Hindlimb muscle (tissue), 1 donor: ENCODE measurements at places on chromosomes 5 and 9.

- DNase-seq, result no peak
Observed at GRCh38 chr5:144267961-144268513, 97.4 kb downstream of the KCTD16 start.

GRCh38 chr5:54062958-54063357 is 247.4 kb downstream of the ARL15 start:
- no peak for DNase-seq

DNA sequence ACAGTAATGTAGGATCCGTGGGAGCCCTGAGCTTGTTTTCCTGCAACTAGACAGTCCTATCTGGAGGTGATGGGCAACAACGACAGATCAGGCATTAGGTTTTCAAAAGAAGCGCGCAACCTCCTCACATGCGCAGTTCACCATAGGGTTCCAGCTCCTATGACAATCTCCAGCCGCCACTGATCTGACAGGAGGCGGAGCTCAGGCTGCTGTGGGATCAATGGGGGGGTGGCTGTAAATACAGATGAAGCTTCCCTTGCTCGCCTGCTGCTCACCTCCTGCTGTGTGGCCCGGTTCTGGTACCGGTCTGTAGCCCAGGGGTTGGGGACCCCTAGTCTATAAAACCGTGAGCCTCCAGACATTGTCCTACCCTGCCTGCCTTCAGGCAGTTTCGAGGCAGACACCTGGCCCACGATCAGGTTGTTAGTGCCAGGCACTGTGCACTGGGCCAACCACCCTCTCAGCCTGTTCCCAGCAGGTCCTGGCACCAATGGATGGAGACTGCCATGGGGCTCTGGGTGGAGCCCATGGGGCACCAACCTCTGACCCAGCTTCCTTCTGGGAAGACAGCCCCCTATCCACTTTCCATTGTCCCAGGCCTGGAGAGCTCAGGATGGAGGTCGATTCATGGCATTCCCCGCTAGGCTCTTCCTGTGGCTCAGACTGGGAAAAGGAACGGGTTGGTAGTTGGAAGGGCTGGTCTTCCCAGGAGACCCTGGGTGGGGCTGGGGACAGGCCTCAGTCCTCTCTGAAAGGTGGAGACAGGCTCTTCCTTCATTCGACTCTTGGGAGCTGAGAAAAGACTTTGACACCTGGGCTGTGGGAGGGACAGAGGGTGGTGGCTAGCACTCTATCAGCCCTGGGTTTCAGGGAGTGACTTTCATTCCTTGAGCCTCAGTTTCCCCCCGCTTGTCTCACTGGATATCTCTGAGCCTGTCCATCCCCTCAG is 1.7 kb downstream of the ENDOG start:
- DNase-seq, result no peak

DNA sequence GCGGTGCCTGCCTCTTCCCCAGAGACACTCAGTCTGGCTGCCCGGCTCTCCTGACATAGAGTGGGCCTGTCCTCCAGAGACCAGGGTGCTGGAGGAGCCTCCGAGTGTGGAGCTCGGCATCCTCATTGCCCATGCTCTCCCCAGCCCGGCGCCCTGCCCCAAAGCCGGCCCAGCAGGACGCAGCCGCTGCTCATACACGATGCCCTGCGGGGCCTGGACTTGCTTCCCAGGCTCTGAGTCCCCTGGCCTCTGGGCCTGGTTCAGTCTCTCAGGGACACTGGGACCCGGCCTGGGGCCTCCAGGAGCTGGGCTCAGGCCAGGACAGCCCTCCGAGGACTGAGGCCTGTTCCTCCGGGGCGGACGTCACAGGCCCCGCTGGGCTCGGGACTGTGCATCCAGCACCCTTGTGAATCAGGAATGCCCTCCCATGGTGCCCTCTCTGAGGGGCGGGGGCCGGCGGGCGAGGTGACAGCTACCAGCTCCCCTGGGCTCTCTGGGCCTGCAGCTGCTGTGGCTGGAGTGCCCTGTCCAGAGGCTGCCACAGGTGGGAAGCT is 23.2 kb downstream of the TPPP start:
- DNase-seq, result no peak

GRCh38 chr5:157523976-157524375 is 51.6 kb downstream of the ADAM19 start:
- DNase-seq, result no peak

DNA sequence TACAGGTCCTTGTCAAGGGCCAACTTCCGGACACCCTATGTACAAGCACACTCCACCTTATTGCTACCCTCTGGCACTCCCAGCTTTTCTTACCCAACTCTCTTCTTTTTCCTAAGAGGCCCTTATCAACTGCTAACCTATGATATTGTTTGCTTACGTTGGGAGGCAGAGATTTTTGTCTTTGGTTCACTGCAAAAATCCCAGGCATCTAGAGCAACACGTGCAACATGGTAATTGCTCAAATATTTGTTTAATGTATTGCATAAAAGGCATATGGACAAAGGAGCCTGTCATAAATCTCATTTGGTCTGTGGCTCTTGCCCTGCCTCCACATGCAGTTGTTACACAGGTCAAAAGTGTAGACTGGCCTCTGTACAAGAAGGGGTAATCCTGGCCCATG is 35.8 kb upstream of the ATP10B start:
- DNase-seq, result no peak

DNA sequence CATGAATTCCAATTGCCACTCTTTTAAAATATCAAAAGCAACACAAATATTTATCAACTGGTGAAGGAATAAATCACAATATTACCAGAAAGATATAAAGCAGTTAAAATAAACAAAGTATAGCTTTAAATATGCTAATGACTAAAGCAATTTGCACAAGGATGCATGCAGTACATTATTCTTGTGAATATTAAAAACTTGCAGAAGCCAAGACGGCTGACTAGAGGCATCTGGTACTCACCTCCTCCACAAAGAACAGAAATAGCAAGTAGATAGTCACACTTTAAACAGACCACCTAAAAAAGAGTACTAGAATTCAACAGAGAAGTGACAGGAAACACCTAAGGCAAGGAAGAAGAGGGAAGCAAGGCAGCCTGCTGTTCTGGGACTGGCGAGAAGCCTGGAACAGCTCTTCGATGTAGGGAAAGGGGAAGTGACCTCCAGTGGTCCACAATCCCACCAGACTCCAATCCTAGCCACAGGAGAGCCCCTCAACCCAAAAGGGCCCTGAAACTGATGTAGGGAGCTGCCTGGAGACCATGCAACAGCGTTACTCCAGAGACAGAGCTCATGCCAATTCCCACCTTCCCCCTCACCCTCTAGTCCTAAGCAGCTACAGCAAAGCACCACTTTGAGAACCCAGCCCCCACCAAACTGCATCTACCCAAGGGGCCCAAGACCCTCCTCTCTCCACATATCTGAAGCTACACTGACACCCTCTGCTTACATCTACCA is 86.3 kb downstream of the LPAR1 start:
- DNase-seq, result no peak

DNA sequence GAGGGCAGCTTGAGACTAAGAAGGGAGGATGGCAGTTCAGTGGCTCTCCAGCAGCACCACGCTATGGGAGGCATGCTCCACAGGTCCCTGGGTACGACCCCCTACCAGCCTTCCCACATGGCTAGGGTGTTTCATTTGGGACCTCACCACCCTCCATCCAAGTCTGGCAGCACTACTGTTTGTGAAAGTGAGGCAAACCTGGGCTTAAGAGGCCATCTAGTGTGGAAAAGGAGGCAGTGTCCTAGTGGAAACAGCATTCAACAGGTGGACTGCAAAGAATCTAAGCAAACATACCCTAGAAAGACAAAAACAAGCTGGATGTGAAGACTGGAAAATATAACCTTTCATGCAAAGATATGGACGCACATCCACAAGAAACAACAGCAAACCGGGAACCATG is 4.8 kb upstream of the C5orf47 start:
- DNase-seq, result no peak

GRCh38 chr5:166281433-166281832 is 2010.0 kb upstream of the WWC1 start:
- DNase-seq, result no peak

GRCh38 chr5:16005225-16005624 is 174.4 kb downstream of the MARCHF11 start:
- no peak for DNase-seq

DNA sequence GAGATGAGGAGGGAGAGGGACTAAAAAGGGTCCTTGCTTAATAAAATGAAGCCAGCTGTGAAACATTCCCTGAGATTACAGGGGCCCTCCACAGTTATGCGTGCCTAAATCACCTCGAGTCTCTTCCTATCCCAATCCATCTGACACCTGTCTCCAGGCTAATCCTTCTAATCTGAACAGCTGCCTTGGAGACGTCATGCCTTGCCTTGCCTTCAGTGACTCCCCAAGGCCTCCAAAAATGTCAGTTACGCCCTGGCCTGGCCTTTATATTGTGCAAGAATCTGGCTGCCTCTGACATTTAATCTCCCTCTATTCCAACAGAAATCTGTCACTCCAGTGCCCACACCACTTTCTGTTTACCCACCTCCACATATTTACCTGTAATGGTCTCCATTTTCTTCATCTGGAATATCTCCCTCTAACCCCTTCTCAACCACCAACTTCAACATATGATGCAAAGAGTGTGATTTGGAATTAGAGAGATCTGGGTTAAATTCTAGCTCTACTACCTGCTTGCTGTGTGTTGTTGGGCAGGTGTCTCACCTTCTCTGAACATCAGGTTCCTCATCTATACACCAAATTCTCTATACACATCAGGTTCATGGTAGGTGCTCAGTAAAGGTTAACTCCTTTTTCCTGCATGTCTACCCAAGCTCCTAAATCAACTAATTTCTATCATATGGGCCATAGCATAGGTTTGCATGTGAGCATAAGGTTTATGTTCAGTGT is 57.9 kb downstream of the PTCD2 start:
- DNase-seq, result peak; percentile 61

DNA sequence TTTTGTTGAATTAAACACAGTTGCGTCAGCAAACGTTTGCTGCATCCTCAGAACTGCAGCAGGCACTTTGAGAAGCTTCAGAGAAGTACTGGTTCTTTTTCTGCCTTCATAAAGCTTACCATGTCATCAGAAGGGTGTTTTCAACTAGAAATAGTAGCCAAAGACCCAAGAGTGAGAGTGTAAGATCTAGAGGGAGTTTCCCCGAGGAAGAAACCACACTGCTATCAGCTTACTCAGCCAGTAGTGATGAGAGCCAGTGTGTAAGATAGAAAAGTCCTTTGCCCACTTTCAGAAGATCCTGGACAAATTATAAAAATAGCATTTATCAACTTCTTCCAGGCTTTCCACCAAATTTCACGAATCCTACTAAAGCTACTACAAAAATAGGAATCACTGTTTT is 154.5 kb downstream of the PAPPA start:
- DNase-seq, result no peak

DNA sequence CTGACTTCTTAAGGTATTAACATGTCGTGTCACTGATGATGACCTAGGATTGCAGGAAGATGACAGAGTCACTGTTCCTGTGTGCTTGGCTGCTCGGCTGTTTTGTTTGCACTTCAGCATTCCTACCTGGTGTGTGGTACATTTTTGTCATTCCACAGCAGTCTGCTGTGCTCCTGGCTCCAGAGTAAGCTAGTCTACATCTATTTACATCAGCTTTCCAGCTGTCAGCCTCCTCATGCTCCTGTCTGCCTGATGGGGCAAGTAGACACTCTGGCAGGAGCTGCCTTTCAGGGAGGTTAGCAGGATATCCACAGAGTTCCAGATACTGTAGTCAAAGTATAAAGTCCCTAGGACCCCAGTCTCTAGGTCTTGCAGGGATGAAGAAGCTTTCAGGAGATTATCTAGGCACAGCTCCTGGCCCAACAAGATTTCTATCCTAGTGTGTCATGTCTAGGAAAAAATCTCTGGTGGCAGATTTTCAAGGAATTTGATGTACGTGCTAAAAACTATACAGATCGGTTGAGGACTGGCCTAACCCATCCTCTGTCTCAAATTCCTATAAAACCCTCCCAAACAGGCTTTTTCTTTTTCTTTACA is 28.4 kb downstream of the RUSC2 start:
- no peak for DNase-seq

GRCh38 chr5:172910828-172911627 is 48.2 kb upstream of the RPL26L1 start:
- no peak for DNase-seq

GRCh38 chr5:24703934-24704333 is 59.2 kb upstream of the CDH10 start:
- no peak for DNase-seq

- DNase-seq, result no peak
Observed at GRCh38 chr5:74152136-74152535, 488.4 kb downstream of the ENC1 start.

DNA sequence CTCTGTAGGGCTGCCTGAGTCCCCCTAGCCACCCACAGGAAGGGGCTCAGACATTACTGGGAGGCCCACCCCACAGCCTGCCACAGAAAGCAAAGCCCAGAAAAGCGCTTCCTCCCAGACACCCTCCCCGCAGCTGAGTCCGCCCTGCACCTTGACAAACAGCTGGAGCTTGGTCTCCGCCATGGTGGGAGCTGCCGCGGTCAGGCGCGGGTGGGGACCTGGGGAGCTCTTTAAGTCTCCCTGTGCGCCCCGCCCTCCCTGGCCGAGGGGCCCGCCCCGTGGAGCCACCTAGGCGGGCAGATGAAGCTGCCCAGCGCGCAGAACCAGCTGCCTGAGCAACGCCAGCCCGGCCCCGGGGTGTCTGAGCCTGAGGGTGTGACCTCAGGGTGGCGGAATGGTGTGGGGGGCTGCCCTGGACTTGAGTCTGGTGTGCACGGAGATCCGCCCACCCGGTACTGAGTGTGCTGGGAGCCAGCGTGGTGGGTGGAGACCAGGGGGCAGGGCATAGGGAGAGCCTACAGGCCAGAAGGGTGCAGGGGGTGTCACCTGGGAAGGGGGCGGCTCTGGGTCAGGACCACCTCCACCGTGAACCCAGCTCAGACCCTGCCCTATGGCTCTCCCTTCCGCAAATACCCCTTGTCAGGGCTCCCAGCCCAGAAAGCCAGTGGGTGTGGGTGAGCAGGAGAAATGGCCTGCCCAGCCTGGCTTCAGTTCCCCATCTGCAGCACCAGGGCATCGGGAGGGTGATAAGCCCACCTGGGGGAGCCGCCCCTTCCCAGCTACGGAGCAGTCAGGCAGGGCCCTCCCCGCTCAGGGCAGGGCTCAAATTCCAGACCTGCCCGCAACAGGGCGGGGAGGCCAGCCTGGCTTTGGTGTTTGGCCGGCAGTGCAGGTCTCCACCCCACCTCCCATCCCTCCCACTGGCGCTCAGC is at the start of gene CLIC3:
Gene CLIC3 (minus strand): TSS at position 208 of the 932 bp plus-strand sequence. CDS start 25 bp downstream, at position 183.
- no peak for DNase-seq

GRCh38 chr5:33719769-33720168 is 172.0 kb downstream of the ADAMTS12 start:
- no peak for DNase-seq

DNA sequence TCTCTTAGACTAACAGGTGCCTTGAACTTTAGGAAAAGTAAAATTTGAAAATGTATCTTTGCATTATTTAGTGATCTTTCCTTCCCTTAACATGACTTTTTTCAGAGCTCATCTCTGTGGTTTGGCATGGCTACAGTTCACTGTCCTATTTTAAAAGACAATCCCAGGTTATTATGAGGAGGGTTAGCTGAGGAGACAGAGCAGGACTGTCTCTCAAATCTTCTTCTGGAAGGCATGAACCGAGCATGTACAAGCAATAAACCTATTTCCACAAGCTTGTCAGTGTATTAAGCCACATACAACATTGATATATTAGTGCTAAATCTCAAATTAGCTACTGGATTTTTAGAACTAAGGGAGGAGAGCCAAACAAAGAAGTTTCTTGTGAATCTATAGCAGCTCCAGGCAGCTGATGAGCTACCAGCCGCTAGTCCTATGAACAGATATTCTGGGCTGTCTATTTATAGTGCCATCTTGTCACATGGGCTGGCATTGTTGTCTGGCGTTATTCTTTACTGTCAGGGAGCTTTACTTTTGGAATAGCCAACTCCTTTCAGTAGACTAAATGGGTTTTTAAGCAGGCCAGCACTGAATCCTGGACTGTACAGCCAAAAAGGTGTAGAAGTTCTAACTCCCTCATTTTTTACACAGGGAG is 171.2 kb upstream of the ACTBL2 start:
- no peak for DNase-seq
